ENCODE measurements at places on chromosomes 13 and 19. TPM values are rescaled to one million over a fixed set of nuclear protein-coding genes. Genes with fewer than 3 reads are reported as not detected.

Gene ZNF256
- 4.6 TPM for total RNA-seq

DNA sequence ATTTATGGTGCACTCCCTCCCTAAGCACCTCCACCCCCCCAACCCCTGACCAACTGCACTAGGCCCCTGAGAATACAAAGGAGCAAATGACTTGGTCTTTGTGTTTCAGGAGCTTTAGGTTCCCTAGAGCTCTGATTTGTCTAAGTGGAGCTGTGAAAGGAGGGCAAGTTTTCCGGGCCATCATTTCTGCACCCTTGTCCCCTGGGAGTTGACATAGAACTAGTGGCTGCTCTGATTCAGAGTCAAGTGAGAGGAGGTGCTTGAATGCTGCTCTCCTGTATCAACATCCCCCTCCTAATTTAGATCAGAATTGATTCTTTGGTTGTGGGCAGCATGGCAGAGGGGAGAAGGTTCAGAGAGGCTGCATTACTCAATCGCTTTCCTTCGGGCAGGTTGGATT lies 391.6 kb downstream of the KCNRG start:
- no peak for DNase-seq

- DNase-seq = no peak
Measured at GRCh38 chr19:46014534-46014933, 8.3 kb downstream of the PGLYRP1 start.

DNA sequence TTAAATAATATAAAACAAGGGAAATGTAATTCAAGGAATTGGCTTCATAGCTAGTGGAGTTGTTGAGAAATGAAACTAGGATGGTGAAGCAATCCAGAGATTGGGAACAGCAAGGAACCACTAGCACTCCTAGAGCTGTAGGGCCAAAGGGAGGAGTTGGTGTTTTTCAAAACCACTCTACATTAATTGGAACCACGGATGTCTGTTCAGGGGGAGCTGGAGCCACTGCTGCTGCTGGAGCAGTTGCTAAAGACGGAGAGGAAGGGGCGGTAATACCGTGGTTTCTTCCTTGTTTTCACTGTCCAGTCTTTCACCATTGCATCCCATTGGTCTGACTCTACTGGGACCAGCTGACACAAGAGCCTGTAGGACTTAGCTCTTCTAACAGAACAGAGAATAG lies 8.5 kb downstream of the DNAJC15 start:
- no peak for DNase-seq

Gene SRRM5
- 0.17 TPM for total RNA-seq

Measured in esophagus muscularis mucosa (tissue), 4 donors.